ENCODE measurements at places on chromosomes 2 and 18.

DNA sequence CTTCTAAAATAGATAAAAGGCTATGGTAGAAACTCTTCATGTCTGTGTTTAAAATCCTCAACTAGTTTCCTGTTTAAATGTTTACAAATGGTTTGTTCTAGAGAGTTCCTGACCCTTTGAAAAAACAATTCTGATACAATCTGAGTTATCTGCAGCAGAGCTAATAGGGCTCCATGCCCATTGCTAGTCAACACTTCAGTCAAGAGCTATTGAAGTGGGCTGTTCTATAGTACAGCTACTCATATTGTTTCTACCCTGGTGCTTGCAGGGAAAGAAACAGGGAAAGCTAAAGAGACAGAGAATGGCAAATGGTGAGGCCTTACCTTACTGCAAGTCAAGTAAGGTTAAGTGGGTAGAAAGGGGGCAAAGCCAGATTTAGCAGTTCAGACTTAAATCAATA is 112.3 kb upstream of the CAVIN2 start:
- H3K27ac ChIP-seq, result no peak overlapping the region
- no peaks in the 10 kb centered on the region for H3K36me3 ChIP-seq
- no peaks in the 10 kb centered on the region for H3K27me3 ChIP-seq
- DNase-seq, result no peak

DNA sequence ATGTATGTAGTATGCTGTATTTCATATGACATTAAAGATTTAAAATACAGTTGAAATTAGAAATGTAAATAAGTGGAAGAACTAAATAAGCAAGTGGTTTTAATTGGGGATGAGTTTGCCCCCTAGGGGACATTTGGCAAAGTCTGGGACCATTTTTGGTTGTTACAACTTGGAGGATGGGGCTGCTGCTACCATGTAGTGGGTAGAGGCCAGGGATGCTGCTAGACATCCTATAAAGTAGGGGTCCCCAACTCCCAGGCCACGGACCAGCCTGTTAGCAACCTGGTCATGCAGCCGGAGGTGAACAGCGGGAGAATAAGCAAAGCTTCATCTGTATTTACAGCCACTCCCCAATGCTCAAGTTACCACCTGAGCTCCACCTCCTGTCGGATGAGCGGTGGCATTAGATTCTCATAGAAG is 27.9 kb upstream of the ASNSD1 start:
- peak; percentile 24 for DNase-seq
- no peak overlapping the region for H3K4me3 ChIP-seq
- H3K36me3 ChIP-seq, result no peaks in the 10 kb centered on the region
- H3K27me3 ChIP-seq, result no peaks in the 10 kb centered on the region

DNA sequence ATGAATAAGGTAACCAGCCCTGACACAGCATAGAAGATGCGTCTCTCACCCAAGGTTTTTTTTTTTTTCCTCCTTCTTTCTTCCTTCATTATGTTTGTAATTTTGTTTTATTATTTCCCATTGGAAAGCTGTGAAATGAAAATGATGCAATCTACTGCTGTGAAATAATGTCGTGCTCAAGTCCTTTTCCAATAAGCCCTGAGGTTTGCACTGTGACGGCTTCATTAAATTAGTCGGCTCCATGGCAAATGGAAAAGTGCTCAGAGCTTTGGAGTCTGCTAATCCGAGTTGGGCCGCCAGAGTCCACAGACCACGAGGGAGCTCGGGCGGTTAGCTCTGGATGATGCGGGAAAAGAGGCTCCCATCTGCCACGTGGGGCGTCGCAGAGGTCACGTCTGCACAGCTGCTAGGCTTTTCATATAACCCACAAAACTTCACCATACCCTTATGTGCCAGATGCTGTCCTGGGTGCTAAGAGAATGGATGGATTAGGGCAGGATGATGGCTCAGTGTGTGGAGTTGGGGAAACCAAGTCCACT is 92.3 kb upstream of the CAPN13 start:
- H3K4me1 ChIP-seq, result no peaks in the 10 kb centered on the region
- H3K4me3 ChIP-seq, result no peak overlapping the region
- no peak overlapping the region for H3K27ac ChIP-seq
- peaks cover 32% of the 10 kb centered on the region for H3K36me3 ChIP-seq

DNA sequence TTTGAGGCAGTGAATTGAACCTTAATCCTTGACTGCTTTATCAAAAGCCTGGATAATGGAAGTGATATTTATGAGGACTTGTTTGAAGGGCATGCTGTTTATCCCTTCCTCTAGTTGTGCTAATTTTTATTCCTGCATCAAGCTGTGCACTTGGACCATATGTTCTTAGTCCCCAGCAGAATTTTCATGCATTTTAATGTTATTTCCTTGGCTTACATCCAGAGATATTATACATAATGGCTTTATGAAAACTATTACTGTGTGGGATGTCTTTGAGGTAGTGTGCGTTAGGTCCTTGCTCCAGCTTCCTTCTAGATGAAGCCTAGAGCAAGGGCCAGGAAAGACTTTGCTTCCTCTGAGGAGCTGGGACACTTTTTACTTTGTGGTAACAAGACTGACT is 378.4 kb downstream of the LPIN1 start:
- peaks cover 4% of the 10 kb centered on the region for H3K27me3 ChIP-seq
- no peak overlapping the region for H3K27ac ChIP-seq
- no peak for DNase-seq
- H3K36me3 ChIP-seq, result no peaks in the 10 kb centered on the region
- H3K4me1 ChIP-seq, result peaks cover 2% of the 10 kb centered on the region
- no peak overlapping the region for H3K4me3 ChIP-seq

All from mesenchymal stem cell (in vitro differentiated cells and primary cell).